ENCODE measurements at places on chromosomes 2 and 18.
A peak's percentile ranks its signal among the peaks of the same experiment; 100 is the strongest.

DNA sequence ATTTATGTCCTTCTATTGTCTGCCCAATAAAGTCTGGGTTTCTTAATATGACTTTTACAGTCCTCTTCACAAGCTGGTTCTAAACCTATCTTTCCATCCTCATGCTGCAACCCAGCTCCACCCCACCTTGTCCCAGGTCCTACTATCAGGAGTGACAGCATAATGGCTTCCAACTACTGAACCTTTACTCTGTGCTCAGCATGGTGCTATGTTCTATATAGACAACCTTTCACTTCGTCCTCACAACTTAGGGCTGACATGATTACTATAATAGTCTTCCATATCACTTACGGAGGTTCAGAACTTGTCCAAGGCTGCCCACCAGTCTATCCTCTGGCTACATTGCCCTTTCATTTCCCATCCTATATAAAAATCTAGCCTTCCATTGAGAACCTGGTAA, 256.8 kb downstream of the ALK start:
- no peak for DNase-seq

DNA sequence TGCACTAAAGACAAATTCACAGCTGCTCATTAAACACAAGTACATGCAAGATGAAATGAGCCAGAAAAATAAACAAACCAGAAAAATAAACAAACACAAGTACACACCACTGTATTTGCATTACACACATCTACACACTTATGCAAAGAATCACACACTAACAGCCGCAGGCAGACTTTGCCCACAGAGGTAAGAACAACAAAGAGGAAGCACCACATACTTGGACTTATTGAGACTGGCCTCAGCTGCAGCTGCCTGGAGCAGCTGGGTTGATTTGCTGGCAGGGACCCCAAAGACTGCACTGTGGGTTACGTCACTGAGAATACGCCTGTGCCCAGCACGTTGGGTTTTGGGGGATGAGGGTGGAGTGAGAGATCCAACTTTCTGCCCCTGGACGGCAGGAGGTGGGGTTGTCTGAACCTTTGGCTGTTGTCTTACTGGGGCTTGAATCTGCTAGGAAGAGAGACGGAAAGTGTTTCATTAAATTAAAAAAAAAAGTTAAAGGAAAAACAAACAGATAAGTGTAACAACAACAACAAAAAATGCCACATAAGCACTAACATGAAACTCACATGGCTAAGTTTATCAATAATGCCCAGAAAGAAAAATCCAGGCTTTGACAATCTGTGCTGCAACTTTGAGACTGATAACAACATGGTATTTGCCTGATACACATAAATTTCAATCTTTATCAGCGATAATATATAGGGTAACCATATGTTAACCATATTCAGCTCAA, 71.9 kb upstream of the NFU1 start:
- no peak for DNase-seq

DNA sequence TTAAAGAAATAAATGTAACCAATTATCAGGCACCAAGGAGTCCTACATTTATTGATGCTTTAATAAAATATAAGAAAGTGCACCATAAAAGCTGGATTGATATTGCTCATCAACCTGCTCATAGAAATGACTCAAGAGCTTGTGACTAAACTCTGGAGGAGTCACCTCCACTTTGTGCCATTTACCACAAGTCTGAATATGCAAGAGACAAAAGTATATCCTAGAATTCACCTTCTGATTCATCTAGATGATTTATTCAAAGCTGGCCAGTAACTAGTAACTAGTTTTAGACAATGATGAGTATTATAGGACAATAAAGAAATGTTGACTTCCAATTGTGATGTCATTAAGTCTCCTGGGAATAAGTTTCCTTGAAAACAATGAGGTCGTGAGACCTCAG, 146.0 kb upstream of the SOX11 start:
- no peak for DNase-seq

DNA sequence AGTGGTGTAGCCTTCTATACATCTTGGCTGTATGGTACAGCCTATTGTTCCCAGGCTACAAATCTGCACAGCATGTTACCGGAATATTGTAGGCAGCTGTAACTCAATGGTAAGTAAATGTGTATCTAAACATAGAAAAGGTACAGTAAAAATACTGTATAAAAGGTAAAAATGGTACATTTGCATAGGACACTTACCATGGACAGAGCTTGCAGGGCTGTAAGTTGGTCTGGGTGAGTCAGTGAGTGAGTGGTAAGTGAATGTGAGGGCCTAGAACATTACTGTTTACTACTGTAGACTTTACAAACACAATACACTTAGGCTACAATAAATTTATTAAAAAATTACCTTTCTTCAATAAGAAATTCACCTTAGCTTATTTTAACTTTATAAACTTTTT, 3.7 kb upstream of the MRPS9 start:
- no peak for DNase-seq

DNA sequence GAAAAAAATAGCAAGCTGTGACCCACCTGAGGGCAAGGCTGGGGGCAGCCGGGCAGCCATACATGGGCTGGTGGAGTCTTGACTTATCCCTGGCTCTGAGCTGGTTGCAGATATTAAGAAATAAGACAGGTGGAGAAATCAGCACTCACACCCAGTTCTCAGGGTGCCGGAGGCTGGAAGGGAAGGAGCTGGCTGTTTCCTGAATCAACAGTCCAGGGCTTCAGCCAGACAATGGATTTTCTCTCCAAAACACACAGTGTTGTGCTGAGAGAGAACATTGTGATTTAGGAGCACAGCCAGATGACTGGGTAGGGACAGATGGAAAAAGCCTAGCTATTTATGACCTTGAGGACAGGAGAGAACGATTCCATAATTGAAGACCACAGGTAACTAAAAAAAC, 208.8 kb downstream of the LDLRAD4 start:
- no peak for DNase-seq

DNA sequence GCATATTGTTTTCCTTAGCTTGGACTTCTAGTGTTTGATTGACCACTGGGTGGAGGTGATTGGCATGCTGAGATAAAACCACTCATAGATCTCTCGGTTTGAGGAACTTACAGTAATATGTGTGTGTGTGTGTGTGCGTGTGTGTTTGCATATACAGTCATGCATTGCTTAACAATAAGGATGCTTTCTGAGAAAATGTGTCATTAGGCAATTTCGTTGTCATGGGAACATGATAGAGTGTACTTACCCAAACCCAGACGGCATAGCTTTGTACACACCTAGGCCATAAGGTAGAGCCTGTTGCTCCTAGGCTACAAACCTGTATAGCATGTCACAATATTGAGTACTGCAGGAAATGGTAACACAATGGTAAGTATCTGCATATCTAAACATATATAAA, 167.3 kb downstream of the NYAP2 start:
- DNase-seq: no peak

GRCh38 chr18:31056296-31056695, 13.8 kb upstream of the DSC3 start:
- no peak for DNase-seq

DNA sequence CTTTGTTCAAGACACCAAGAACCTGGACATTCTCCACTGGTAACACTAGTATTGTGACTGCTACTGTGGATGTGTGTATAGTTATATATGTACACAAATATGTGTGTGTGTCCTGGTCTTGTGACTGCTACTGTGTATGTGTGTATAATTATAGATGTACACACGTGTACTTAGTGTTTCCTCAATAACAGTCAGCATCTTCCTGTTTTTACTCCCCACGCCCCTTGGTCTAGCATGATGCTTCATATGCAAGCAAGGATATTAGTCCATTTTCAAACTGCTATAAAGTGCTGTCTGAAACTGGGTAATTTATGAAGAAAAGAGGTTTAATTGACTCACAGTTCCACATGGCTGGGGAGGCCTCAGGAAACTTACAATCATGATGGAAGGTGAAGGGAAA, 802.7 kb downstream of the RNF144A start:
- peak; percentile 28 for DNase-seq

GRCh38 chr2:113240915-113241911, 37.5 kb downstream of the PAX8 start:
- peak; percentile 76 for DNase-seq

- DNase-seq: peak; percentile 14
These were observed 49.1 kb upstream of the ZNF638 start for GRCh38 chr2:71282493-71282892.

- DNase-seq: no peak
These were observed 249.4 kb upstream of the KLHL29 start for GRCh38 chr2:23135481-23136100.

DNA sequence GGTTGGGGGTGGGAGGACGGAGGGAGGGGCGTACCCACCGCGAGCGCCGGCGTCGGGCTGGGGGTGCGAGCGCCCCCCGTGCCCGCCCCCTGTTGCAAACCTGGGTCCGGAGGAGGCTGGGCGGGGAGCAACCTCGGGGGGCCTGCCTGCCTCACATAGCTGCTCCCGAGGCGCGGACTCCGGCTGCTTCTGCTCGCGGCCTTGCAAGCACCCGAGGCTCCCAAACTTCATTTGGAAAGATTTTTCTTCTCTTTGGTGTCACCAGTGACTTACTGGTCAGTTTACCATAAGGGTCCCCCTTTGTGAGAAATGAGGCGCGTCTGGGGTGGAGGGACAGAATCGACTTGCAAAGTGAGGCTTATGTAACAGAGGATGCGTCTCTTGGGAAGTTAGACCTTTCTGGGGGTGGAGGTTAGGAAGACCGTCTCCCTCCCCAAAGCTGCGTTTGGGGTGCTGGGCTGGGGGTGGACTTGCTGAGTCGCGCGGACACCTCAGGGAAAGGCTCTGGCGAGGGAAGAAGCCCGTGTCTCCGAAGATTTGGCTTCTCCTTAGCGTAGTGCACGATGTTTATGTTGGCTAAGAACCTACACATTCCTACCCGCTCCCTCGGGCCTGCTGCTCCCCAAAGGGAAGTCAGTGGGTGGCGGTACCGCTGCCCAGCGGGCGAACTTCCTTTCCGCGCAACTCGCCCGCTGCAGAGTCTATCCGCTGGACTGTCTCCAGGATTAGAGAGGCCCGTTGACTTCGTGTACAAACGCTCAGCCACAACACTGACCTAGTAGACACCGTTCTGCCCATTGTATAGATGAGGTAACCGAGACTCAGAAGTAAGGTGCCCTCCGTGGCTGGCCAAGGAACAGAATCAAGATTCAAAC, 559 bp downstream of the TMEM37 start:
- peak; percentile 32 for DNase-seq

DNA sequence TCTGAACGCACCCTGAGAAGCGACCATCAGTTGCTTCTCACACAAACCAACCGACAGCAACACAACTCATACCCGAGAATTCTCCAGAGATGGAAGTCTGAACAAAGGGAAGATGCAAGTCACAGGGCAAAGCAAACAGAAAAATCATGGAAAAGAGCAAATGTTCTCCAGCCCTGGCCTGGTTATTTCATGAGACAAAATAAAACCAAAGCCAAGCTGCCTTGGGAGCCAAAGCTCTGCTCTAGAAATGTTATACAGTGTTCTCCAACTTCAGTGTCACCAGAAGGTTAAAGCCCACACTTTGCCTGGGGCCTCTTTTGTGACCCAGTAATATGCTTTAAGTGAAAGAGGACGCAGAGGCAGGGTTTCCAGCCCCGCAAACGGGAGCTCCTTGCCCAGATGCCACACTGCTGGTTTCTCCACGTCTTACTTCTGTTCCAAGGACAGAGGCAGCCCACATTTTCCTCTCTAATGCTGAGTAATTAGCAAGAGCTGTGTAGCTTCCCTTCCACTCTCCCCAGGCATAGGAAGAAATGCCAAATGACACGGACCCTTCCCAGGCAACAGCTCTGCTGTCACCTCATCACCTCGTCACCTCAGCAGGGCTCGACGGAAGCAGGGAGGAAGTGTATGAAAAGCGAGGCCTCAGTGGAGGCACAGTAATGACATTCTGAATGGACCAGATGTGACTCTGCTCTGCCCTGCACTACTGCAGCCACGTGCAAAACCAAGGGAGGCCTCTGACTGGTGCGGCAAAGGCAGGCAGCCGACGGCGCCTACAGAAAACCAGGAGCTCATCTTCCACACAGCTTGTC, 64.7 kb downstream of the FBXO15 start:
- DNase-seq: no peak

DNA sequence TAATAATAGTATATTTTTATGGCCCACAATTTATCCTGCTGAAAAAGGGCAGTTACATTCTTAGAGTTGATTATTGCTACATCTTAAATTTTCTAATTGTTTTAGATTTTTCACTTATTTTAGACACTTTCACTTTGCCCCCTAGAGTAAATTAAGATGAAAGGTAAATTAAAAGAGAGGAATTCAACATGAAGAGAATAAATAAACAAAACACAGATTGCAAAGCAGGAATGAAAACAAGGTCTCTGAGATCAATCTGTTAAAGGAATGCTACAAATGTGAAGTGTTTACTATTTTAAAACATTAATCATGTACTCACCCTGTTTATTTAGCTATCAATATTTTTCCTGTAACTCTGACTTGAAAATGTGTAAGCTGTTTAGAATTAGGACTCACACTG, 113.5 kb upstream of the ETAA1 start:
- no peak for DNase-seq

GRCh38 chr2:16291226-16291625, 350.9 kb downstream of the MYCN start:
- no peak for DNase-seq

- DNase-seq: no peak
These were observed 1155.6 kb downstream of the LRP1B start for GRCh38 chr2:140975237-140975636.

- DNase-seq: no peak
These were observed 33.0 kb downstream of the MRO start for GRCh38 chr18:50786864-50787263.

DNA sequence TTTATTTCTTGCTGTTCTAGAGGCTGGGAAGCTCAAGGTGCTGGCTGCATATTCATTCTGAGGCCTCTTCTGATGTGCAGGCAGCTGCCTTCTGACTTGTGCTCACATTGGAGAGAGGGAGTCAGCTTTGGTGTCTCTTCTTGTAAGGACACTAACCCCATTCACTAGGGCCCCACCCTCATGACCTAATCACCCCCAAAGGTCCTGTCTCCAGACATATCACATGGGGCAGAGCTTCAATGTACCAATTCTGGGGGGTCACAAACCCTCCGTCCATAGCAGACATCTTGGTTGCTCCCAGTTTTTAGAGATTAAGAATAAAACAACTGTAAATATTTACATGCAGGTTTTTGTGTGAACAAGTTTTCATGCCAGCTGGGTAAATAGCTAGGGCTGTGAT, 109.1 kb downstream of the RTP5 start:
- DNase-seq: no peak

GRCh38 chr2:241936457-241937133, 67.1 kb downstream of the RTP5 start:
- no peak for DNase-seq

- no peak for DNase-seq
These were observed 45.4 kb upstream of the EFEMP1 start for GRCh38 chr2:55968941-55969340.

- no peak for DNase-seq
These were observed 82.5 kb downstream of the DSEL start for GRCh38 chr18:67433971-67434370.

Data from common myeloid progenitor, CD34-positive (primary cell).